HT1080 (cell line): ENCODE measurements at places on chromosomes 5 and 9. TPM values are rescaled to one million over a fixed set of nuclear protein-coding genes. Genes with fewer than 3 reads are reported as not detected.

DNA sequence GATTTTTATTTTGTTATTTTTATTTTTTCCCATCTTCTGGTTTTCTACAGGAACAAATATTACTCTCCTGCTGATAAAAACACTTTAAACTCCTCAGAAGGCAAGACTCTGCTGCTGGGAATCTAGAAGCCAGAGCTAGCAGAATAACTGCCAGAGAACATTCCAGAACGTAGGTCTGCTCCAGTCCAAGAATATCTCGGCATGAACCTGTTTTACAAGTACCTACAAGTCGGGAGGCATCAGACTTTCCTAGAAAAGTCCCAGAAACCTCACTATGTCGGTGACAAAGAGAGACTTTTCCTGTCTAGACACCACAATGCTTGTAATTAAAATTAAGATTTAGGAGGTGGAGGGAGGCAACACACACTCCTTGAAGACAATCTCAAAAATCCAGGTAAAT lies 41.4 kb downstream of the FABP6 start:
- no peak for DNase-seq

- DNase-seq, result no peak
Observed at GRCh38 chr5:150309886-150310239, 7.2 kb upstream of the ARSI start.

DNA sequence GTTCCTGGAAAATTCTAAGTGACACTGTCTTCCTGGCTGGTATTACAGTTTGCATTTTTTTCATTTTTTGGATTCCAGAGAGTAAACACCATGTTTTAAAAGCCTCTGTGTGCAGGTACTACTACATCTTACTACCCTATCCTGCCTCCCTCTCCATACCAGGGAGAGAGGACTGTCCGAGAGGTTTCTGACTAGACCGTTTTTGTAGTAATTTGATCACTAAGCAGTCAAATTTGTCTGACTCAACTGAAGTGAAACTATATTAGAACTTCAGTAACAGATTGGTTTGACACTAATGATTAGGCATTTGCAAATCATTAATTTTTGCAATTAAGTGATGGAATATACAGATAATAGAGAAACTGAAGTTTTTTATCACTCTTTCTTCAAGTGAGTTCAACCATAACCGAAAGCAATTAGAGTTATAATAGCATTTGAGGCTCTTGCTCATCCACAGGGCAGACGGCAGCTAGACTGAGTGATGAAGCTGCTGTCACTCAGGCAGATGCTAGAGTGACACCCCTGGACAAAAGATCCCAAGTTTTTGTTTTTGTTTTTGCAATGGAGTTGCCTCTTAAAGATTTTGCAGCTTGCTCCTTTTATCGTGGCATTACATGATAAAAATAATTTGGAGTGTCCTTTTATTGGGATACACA lies 44.3 kb downstream of the SMARCA2 start:
- no peak for DNase-seq

GRCh38 chr9:33131790-33132772 lies 35.1 kb downstream of the B4GALT1 start:
- DNase-seq, result peak; percentile 86

- no peak for DNase-seq
Observed at GRCh38 chr5:153938191-153938842, 100.4 kb downstream of the FAM114A2 start.

- DNase-seq, result no peak
Observed at GRCh38 chr9:128383791-128384190, 12.6 kb downstream of the URM1 start.

GRCh38 chr5:153985498-153985897 lies 53.2 kb downstream of the FAM114A2 start:
- no peak for DNase-seq

DNA sequence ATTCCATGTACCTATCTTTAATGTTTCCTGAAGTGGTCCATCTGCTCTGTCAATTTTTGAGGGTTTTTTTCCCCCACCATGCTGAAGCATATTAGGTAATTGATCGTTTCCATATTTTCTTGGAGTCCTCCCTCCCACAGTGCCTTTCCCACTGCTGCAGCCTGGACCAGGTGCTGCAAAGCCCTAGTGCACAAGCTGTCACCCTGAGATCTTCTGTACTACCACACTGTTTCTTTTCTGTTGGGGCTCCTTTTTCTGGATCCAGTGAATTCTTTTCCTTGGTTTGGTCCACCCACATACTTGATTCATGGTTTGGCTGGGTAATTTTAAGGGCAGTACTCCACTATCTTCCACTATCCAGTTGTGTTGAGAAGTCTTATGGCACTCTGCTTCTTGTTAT lies 30.9 kb upstream of the FAM169A start:
- DNase-seq, result no peak

- peak; percentile 63 for DNase-seq
Observed at GRCh38 chr5:80399526-80400239, 8.2 kb upstream of the ZFYVE16 start.

Gene GDNF
- 1.0 and 1.4 TPM in 2 replicates for total RNA-seq

Gene RIMOC1
- total RNA-seq, result 8.8 and 12.4 TPM in 2 replicates

Gene ZFR
- total RNA-seq, result 76.9 and 83.1 TPM in 2 replicates

Gene ADAMTS12
- 0.10 TPM in 2 replicates for total RNA-seq

Gene GARIN3
- total RNA-seq, result not detected in 2 replicates

Gene TAF11L5
- not detected in 2 replicates for total RNA-seq

Gene PLAC8L1
- not detected in 2 replicates for total RNA-seq
